ENCODE measurements at places on chromosomes 13 and 19. TPM values are rescaled to one million over a fixed set of nuclear protein-coding genes. Genes with fewer than 3 reads are reported as not detected.

PRODH2 gene
- not detected for total RNA-seq

ZNF546 gene
- 6.5 TPM for total RNA-seq

TEX26 gene
- not detected for total RNA-seq

USHBP1 gene
- total RNA-seq: 5.7 TPM

DNA sequence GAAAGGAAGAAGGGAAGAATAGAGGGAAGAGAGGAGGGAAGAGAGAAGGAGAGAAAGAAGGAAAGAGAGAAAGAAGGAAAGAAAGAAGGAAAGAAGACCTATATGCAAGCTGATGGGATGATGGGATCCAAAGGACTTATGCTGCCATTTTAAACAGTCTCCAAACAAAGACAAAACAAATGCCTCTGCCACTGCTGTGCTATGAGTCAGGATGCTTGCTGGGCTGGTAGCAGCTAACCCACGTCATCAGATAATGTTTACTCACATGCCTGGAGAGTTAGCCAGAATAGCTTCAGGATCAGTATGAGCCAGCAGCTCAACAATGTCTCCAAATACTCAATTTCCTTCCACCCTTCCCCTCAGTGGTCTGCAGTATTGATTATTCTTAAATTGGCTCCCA lies 12.0 kb upstream of the ZNF274 start:
- no peak for DNase-seq

- no peak for DNase-seq
Observed at GRCh38 chr19:4687396-4687795, 17.3 kb upstream of the MYDGF start.

DNA sequence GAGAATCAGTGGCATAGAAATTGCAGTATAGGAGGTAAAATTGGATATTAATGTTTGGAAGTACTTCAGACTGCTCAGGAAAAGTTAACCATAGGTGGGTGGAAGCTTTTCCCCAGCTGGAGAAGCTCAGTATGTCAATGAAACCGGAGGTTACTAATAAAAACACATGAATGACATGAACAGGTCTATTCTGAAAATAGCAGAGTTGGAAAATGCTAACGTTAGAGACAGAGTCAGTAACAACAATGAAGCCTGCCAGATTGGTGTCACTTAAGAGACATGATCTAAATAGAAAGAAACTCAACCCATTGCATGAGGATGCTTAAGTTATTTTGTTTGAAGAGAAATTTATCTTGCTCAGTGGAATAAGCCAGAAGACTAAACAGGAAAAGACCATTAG lies 364.5 kb downstream of the DNAJC15 start:
- no peak for DNase-seq

GRCh38 chr13:37070956-37071355 lies 11.5 kb upstream of the SUPT20H start:
- no peak for DNase-seq

DNA sequence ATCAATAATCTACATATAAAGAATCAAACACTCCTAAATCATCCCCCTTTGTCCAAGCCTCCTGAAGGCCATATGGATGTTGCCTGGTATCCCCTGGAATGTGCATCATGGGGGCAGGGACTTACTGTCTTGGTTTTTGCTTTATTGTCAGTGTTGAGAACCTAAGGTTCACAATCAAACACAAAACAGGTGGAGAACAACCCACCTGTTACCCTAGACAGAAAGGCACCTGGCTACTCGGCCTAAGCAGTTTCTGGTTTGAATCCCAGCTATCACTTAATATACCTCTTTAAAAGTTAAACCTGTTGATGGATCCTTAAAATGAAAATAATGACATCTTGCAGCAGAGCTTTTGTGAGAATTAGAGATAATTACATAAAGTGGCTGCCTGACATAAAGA lies 68.9 kb downstream of the DCLK1 start:
- DNase-seq: no peak

Measured in pulmonary artery endothelial cell (primary cell).